Activated naive CD8-positive, alpha-beta T cell treated with anti-CD3 and anti-CD28 coated beads for 36 hours (primary cell): ENCODE measurements at places on chromosomes 5 and 9.

DNA sequence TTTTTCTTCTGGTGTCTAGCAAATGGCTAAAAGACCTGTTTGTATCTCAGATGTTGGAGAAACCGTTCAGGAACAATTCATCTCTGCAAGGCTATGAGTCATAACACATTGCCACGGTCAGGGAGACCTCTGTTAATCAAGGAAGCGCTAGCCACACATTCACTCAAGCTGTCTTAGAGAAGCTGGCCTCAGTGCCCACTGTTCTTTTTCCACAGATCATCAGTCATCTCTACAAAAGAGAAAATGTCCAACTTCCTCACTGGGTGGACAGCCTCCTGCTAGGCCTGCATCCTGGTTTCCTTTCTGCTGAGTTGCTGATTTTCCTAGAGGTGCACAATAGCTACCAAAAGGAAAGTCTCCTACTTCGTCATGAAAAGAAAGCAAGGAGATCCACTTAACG lies 360.5 kb downstream of the BNC2 start:
- H3K27ac ChIP-seq = no peak overlapping the region
- no peak for DNase-seq
- H3K4me1 ChIP-seq = no peaks in the 10 kb centered on the region
- H3K4me3 ChIP-seq = no peak overlapping the region

DNA sequence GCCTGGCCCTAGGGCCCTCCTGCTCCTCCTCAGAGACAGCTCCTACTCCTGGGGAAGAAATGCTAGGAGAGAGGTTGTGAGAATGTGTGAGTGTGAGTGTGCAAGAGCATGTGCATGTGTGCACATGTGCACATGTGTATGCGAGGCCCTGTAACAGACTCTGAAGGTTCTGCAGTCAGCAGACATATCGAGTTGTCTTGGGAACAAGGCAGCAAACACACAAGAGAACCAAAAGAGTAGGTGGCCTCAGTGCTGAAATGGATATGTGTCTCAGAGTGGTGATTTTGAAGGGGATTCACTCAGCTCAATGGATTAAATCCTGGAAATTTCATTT lies 50.5 kb downstream of the MVB12B start:
- no peak overlapping the region for H3K4me3 ChIP-seq
- H3K27me3 ChIP-seq = no peaks in the 10 kb centered on the region
- no peak for DNase-seq
- peaks cover 25% of the 10 kb centered on the region for H3K4me1 ChIP-seq
- H3K27ac ChIP-seq = no peak overlapping the region

- no peak for DNase-seq
- H3K36me3 ChIP-seq = no peaks in the 10 kb centered on the region
- H3K4me3 ChIP-seq = no peak overlapping the region
- H3K27me3 ChIP-seq = no peaks in the 10 kb centered on the region
- H3K4me1 ChIP-seq = no peaks in the 10 kb centered on the region
Measured at GRCh38 chr9:82722051-82722450, 340.9 kb downstream of the RASEF start.

GRCh38 chr5:73170522-73170921 lies 2.5 kb upstream of the TMEM174 start:
- peaks cover 94% of the 10 kb centered on the region for H3K27me3 ChIP-seq
- no peaks in the 10 kb centered on the region for H3K4me1 ChIP-seq
- peak; percentile 18 for DNase-seq
- no peaks in the 10 kb centered on the region for H3K36me3 ChIP-seq

DNA sequence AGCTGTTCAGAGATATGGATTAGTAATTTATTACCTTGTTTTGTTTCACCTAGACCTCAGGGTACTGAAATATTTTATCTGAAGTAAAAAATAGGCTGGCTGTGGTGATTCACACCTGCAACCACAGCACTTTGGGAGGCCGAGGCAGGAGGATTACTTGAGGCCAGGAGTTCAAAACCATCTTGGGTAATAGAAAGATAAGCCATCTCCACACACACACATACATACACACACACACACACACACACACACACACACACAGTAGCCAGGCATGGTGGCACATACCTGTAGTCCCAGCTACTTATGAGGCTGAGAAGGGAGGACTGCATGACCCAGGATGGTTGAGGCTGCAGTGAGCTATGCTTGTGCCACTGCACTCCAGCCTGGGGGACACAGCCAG lies 3.7 kb downstream of the ANXA2R start:
- H3K4me3 ChIP-seq = no peak overlapping the region
- H3K27ac ChIP-seq = peak overlapping the region; percentile 87
- peaks cover 42% of the 10 kb centered on the region for H3K4me1 ChIP-seq
- peaks cover 2% of the 10 kb centered on the region for H3K36me3 ChIP-seq
- DNase-seq = no peak

- H3K27me3 ChIP-seq = peaks cover 16% of the 10 kb centered on the region
- H3K27ac ChIP-seq = no peak overlapping the region
- no peaks in the 10 kb centered on the region for H3K4me1 ChIP-seq
- H3K36me3 ChIP-seq = no peaks in the 10 kb centered on the region
- H3K4me3 ChIP-seq = no peak overlapping the region
Measured at GRCh38 chr5:83568186-83568585, 96.6 kb downstream of the VCAN start.

- peaks cover 47% of the 10 kb centered on the region for H3K36me3 ChIP-seq
- H3K4me1 ChIP-seq = no peaks in the 10 kb centered on the region
- no peaks in the 10 kb centered on the region for H3K27me3 ChIP-seq
- no peak overlapping the region for H3K4me3 ChIP-seq
Measured at GRCh38 chr5:116242343-116242742, 157.5 kb downstream of the COMMD10 start.
